ENCODE measurements at places on chromosomes 2 and 18. TPM values are rescaled to one million over a fixed set of nuclear protein-coding genes. Genes with fewer than 3 reads are reported as not detected.

The SLC30A3 gene
- 8.3 TPM for total RNA-seq

The ADGRF3 gene
- 0.38 TPM for total RNA-seq

The FAM161A gene
- 16.2 TPM for total RNA-seq

The CHRNA1 gene
- not detected for total RNA-seq

The STRN gene
- total RNA-seq = 34.5 TPM

The CIDEA gene
- total RNA-seq = not detected

The TRIM43 gene
- total RNA-seq = 0.23 TPM

All from GM23338 (cell line).